ENCODE measurements at places on chromosomes 2 and 18.

DNA sequence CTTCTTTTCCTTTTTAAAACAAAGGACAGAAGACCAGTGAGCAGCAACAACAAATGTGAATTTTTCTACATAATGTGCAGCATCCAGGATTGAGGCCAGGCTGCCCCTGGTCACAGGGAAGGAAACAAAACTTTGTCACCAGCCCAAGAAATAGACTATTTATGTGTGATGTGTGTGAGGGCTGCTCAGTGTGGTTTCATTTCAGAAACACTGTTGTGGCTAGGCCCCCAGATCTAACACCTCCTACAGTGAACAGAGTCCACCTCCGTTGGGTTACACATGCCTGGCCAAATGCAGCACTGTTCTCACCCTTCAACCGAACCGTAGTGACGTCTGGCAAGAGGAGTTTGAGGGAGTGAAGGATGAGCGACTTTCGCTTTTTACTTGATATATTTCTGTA is 146.3 kb upstream of the RIOK3 start:
- no peak for DNase-seq

- DNase-seq: no peak
Measured at GRCh38 chr2:46097714-46098480, 199.3 kb upstream of the EPAS1 start.

- DNase-seq: no peak
Measured at GRCh38 chr18:78639006-78639950, 340.3 kb upstream of the SALL3 start.

- no peak for DNase-seq
Measured at GRCh38 chr2:56534321-56534720, 350.5 kb downstream of the CCDC85A start.

DNA sequence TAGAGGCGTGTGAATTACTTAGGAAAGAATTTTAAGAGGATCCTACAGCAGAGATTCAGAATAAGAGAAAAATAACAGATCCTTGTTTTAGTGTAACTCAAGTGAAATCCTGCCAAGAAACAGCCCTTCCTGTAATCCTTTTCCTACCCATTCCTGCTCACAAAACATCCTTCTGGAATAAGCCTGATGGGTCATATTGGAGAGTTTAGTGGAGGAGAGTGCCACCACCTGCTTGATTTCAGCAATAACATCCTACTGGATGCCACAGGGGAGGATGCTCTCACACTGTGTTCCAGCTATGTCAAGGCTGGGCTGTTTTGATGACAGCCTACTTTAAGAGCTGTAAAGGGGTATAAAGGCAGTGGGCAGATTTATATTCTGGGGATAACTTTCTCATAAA is 54.8 kb upstream of the CCDC178 start:
- no peak for DNase-seq

DNA sequence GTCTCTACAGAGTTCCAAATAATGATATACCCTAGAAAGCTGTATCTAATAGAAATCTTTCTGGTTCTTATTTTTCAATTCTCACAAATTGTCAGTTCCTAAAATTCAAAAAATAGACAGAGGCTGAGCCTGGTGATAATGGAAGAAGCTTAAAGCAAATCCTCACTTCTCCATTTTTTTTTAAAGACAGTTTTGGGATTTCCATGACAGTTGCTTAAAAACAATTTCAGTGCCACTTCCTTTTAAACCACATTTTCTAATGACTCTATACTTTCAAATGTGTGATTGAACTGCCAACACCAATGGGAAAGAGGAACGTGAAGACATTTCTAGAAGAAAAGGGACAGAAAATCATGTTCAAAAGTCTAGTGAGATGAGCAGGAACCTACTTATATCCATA is 4.0 kb downstream of the GKN2 start:
- no peak for DNase-seq

GRCh38 chr2:37615804-37616676 is 55.4 kb downstream of the CDC42EP3 start:
- no peak for DNase-seq

DNA sequence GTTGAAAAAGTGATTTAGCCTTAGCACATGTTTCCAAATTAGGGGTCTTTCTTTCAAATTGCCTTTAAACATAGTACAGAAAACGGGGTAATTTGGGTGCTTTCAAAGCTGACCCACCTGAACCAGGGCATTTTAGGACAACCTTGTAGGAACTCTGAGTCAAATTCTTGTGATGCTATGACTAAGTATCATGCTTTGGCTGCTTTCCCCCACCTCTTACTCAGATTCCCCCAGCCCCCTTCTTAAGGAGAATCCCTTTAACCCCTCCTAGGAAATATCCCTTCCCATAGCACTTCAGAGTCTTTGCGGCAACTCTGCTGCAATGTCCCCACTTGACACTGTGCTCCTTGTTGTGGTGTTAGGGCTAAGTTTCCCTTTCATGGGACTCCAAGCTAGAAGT is 18.6 kb upstream of the KLF7 start:
- peak; percentile 7 for DNase-seq

GRCh38 chr2:172949522-172949921 is 126.1 kb upstream of the MAP3K20 start:
- no peak for DNase-seq

- DNase-seq: no peak
Measured at GRCh38 chr18:9638886-9639285, 24.5 kb upstream of the PPP4R1 start.

GRCh38 chr18:61368001-61368400 is 34.8 kb downstream of the CDH20 start:
- DNase-seq: no peak

DNA sequence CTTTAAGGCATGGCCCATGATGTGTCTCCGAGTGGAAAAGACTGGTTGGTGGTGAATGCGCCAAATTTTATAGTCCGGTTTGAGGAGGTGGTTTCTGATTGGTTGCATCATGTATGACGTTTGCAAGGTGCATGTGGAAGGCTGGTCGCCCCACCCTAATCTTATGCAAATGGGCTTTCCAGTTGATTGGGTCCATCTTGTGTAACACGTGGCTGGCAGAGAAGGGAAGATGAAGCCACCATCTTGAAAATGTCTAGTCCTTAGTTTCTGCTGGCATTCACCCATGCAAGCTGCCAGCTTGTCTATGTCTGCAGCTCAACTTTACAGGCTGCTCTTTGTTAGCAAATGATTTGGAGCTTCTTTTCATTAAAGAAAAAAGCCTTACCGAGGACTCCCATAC is 132.2 kb downstream of the PIK3C3 start:
- DNase-seq: no peak

- no peak for DNase-seq
Measured at GRCh38 chr2:218827701-218828476, 3.7 kb downstream of the PRKAG3 start.

GRCh38 chr2:120989512-120990441 is 254.1 kb downstream of the GLI2 start:
- DNase-seq: no peak

DNA sequence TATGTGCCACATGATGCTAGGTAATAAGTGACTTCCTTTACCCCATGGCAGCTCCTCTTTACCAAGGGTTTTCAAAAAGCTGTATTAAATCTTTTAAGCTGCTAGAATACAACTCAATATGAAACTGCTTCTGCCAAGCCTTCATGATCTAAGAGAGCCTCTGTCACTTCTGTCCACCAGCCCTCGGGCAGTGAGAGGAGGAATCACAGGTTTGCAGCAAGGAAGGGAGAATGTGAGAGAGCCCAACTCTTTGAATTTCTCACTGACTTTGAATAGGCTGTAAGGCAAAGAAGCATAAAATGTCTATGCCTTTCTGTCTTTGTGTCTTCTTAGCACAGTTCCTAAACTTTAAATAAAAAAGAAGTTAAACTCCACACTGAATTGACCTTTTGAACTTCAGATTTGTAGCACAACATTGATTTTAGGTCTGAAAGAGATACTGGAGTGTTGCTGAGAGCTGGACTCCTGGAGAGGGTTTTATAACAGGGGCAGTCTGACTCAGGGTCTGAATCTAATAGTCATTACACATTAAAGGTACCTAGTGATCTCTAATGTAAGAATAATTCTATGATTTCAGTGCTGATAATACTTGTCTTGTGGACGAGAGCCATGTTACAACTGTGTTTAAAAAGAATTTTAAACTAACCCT is 48.1 kb upstream of the SATB2 start:
- no peak for DNase-seq

- no peak for DNase-seq
Measured at GRCh38 chr2:215489288-215489848, 53.5 kb upstream of the FN1 start.

- DNase-seq: peak; percentile 34
Measured at GRCh38 chr2:197803033-197803444, 1.4 kb upstream of the PLCL1 start.

DNA sequence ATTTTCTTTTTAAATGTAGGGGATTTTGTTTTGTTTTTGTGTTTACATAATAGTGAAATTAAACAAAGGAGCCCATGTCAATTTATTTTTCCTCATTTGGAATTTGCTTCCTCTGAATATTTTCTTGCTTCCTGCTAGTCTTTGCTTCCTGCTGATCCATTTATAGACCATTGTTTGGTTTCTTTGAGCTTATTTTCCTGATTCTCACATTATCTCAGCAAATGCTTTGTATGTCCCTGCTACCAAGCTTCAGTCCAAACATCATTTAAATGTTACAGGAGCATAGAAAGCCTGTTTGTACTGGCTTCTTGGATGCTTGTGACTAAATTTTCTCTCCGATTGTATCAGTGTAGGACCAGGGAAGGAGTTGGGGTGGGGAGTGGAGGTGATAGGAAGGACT is 127.3 kb upstream of the IL1R2 start:
- DNase-seq: no peak

DNA sequence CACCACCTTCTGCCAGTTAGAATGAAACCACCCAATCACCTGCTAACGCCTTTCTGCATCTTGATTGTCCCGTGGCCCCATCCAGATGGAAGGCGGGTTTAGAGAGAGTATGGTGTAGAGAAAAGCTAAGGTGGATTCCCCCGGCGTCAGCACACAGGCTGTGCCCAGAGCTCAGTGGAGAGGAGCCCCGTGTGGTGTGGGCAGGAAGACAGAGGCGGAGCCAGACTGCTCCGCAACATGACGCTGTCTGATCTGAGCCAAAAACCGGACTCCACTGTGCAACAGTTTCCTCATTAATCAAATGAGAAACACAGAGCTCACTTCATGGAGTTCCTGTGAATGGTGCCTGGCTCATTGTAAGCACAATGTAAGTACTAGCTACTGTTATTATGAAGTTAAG is 448.1 kb upstream of the SMIM21 start:
- DNase-seq: no peak

- no peak for DNase-seq
Measured at GRCh38 chr2:145752091-145752806, 1232.3 kb upstream of the ZEB2 start.

GRCh38 chr2:1586923-1587840 is 157.1 kb downstream of the PXDN start:
- DNase-seq: no peak

GRCh38 chr2:184053326-184053725 is 545.0 kb upstream of the ZNF804A start:
- DNase-seq: no peak

DNA sequence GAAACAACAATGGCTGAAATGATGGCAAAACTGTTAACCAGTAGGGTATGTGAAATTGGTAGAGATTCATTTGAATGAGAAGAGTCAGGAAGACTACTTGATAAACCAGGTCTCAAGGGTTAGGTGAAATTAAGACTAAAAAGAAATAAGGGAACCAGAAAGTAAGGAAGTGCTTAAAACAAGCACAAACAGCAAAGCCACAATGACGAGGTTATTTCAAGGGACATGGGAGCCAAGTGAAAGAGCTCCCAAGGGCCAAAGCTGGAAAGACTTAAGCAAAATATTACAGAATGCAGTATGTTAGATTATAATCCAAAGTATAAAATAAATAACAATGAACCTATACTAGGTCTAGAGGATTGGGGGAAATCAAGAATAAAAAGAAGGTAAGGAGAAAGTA is 19.3 kb upstream of the CD302 start:
- DNase-seq: no peak

GRCh38 chr2:20600756-20601325 is 50.1 kb downstream of the HS1BP3 start:
- no peak for DNase-seq

- DNase-seq: no peak
Measured at GRCh38 chr2:31433541-31433940, 19.0 kb upstream of the XDH start.

DNA sequence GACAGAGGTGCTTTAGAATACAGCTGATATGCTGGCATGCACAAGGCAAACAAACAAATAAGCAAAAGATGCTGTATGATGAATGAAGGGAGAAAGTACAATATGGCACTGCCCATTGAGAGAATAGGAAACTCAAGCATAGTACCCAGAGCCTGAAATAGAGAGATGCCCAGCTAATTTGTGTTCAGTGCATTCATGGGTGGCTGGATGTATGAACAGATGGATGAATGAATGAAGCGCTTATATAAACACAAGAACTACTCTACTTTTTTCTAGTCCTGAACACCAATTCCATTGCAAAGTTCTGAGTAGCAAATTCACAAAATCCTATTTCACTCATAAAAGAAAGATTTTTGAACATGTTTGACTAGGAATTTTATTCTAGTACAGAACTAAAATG is 756.3 kb downstream of the SATB2 start:
- no peak for DNase-seq

DNA sequence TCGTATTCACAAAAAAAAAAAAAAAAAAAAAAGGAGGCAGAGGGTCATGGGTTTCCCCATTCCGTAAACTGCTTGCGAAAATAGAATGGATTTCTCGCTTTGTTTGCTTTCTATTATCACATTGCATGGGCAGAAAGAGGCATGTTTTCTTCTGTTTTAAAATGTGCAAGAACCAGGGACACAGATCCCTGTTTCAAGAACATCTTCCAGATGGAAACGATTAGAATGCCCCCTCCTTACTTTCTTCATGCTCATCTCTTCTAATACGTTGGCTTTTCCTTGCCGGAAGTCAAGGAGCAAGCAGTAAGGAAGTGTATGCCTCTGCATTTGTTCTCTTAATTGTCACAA is 51.0 kb upstream of the ZNF516 start:
- DNase-seq: no peak

DNA sequence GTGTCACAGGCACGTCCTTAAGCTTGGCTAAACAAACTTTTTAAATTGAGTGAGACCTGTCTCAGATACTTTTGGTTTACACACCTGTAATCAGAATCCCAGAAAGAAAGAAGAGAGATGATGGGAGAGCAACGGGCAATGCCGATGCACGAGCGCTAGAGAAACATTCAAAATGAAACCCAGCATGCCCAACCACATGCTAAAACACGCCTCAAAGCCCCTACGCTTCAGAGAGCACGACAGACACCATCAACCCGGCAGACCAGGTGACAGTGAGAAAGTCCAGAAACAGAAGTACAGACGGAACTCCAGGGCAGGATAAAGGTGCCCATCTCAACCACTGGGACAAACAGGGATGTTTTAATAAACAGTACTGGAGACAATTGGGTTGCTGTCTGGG is 85.5 kb downstream of the HDAC4 start:
- no peak for DNase-seq

- no peak for DNase-seq
Measured at GRCh38 chr2:71166812-71167211, 36.4 kb downstream of the MPHOSPH10 start.

DNA sequence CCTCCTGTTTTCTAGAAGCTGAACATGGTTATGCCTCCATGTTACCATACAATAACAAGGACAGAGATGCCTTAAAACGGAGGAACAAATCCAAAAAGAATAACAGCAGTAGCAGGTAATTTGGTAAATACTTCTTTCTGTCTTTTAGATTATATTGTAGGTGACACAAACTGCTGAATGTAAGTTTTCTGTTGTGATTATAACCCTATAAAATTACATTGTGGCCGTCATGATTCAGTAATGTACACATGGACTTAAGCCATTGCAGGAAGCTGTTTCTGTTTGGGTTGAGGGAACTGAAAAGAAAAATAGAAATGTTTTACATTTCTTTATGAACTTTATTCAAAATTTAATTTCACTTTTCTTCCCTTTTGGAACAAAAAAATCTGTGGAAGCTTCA is 1.2 kb downstream of the MXD1 start:
- DNase-seq: no peak

Data from activated T-cell treated with anti-CD3 and anti-CD28 coated beads, Interleukin-2, amount 50 U/mL, for 72 hours (primary cell).